Stimulated activated CD8-positive, alpha-beta memory T cell treated with anti-CD3 and anti-CD28 coated beads, Interleukin-7, amount 100 ng/mL, for 48 hours (primary cell): ENCODE measurements at places on chromosomes 6 and 20.

DNA sequence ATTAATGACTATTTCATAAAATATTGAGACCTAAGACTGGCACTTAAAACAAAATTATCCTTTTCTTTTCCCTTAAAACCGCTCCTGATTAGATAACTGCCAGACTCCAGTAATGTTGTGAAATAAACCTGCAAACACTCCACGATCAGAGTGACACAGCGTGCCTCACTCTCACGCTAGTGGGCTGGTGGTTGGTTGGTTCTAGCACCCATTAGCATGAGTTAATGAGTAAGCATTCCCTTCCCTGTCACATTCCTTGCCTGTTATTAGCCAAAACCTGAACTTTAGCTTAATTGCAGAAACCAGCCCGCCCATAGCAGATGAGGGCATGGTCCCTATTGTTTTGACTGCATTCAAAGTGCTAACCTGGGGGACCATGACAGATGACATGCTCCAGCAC lies 193.4 kb downstream of the CD83 start:
- DNase-seq: no peak

GRCh38 chr6:154715446-154715845 lies 17.8 kb upstream of the SCAF8 start:
- no peak for DNase-seq

- no peak for DNase-seq
These were observed 39.4 kb upstream of the KCNK5 start for GRCh38 chr6:39268721-39269120.

GRCh38 chr20:6480328-6481200 lies 286.9 kb upstream of the BMP2 start:
- no peak for DNase-seq

GRCh38 chr20:32571566-32571965 lies 13.6 kb downstream of the NOL4L start:
- no peak for DNase-seq

DNA sequence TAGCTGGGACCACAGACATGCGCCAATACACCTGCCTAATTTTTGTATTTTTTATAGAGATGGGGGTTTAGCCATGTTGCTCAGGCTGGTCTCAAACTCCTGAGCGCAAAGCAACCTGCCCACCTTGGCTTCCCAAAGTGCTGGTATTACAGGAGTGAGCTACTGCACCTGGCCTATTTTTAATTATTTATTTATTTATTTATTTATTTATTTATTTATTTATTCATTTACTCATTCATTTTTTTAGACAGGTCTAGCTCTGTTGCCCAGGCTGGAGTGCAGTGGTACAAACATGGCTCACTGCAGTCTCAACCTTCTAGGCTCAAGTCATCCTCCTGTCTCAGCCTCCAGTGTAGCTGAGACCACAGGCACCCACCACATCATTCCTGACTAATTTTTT lies 434.3 kb downstream of the DOK5 start:
- DNase-seq: no peak

GRCh38 chr6:41581381-41581991 lies 35.3 kb downstream of the FOXP4 start:
- no peak for DNase-seq

DNA sequence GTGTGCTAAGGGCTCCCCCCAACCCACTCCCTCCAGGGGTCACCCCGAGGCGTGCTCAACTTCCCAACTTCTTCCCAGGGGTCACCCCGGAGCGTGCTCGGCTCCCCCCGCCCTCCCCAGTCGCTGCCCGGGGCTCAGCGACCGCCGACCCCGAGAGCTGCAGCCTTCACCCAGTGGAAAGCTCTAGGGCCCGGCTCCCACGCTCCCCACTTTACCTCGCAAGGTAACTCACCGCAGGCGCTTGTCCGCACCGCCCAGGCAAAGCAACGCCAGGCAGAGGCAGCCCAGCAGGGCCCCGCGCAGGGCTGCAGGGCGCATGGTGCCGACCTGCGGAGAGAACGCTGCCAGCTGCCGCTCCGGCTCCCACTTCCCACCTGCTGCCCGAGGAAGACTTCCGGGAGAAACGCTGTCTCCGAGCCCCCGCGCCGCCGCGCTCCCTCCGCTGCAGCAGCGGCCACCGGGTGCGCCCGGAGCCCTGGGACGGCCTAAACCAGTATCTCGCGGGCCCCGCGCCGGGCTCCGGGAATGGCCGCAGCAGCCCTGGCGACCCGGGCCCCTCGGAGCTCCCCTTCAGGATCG lies 396 bp downstream of the RNASET2 start:
- DNase-seq: no peak

- no peak for DNase-seq
These were observed 237.7 kb downstream of the PRL start for GRCh38 chr6:22059126-22059525.

- DNase-seq: no peak
These were observed 120.0 kb downstream of the SLC16A10 start for GRCh38 chr6:111207141-111207858.

DNA sequence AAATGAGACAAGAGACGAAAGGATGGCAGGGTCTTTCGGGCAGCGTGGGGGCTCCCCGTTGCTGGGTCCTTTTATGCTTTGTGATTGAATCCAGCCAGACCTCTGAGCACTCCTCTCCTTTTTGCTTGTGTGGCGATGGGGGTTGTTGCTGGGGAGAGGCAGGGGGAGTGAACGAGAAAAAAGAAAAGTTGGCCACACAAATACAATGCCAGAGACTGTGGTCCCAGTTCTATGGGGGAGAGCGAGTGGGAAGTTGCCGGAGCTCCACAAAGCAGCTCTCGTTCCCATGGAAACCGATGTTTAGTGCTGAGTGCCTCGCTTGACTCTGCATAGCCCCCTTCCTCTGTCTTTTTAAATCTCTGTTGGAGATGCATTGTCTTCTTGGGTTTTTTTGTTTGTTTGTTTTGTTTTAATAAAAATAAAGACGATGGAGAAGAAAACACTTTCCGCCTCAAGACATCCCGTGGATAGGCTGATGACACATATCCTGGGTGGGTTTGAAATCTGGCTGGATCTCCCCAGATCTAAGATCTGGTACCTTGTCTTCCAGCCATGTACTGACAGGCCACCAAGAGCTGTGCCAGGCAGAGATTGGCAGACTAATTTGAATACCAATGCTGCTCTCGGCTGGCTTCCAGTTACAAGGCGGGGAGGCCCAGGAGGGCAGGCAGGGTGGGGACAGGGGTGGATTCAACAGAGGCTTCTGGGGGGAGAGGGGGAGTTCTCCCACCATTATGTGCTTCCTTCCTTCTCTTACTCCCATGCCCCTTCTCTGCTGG lies 529.3 kb downstream of the QKI start:
- no peak for DNase-seq

DNA sequence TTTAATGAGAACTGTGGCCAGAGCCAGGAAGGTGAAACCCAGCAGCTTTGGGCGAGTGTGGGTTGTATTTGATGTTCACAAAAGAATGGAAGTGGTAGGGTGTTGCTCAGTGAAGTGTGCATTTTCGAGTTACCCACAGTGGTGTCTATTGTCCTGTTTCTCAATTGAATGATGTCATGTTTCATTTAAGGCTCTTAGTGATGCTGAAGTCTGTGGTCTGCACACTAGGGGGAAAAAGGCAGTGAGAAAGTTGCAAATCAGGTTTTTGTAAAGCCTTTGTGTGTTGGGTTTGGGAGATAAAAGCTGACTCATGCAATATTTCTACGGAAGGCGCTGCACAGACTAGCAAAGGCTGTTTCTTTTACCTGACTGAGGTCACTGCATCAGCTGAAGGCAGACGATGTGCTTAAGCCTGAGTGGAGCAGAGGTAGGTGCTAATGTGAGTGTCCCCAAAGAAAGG lies 121.1 kb downstream of the PLEKHG1 start:
- DNase-seq: peak; percentile 2

DNA sequence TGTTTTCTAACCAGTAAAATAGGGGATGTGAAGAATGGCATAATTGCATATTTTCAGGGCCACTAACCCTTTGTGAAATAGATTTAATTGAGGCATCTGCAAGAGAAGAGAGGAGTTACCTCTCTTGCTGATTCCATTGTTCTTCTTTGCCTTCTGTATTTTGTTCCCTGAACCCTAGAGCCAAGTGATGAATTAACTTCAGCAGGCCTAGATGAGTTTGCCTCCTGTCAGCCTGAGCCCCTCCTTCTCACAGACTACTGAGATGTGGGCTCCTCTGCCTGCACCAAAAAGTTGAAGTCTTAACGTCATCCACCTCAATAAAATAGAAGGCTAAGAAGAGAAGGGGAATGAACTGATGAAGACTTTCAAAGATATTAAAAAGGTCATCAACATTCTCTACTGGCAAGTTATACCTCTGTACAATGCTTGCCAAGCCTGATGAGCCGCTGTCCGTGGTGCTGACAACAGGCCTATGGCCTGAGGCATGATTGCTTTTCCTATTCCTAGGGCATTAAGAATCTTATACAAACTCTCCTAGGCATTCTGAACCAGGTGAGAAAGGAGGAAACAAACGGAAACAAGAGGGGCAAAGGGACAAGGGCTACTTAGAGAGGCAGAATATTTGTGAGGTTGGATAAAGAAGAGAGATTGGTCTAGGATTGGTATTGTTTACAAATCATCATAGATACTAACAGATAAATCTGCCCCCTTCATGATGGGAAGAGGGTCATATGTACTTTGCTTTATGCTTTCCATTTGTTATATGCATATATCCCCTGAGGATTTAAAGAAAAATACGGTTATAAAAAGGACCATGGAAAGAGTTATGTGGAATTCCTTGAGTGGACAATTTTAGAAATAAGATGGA lies 46.8 kb downstream of the CD24 start:
- no peak for DNase-seq

GRCh38 chr20:33231237-33231636 lies 4.6 kb upstream of the BPIFA1 start:
- DNase-seq: no peak
